A673 (cell line): ENCODE measurements at places on chromosomes 11 and 22. TPM values are rescaled to one million over a fixed set of nuclear protein-coding genes. Genes with fewer than 3 reads are reported as not detected.
A peak's percentile ranks its signal among the peaks of the same experiment; 100 is the strongest.

GRCh38 chr11:21142007-21142406 is 472.6 kb downstream of the NELL1 start:
- H3K4me3 ChIP-seq = no peak overlapping the region
- H3K27ac ChIP-seq = no peak overlapping the region
- peak; percentile 48 for DNase-seq
- no peaks in the 10 kb centered on the region for H3K36me3 ChIP-seq

Gene RRAS2
- total RNA-seq = 23.3 and 24.8 TPM in 2 replicates

DNA sequence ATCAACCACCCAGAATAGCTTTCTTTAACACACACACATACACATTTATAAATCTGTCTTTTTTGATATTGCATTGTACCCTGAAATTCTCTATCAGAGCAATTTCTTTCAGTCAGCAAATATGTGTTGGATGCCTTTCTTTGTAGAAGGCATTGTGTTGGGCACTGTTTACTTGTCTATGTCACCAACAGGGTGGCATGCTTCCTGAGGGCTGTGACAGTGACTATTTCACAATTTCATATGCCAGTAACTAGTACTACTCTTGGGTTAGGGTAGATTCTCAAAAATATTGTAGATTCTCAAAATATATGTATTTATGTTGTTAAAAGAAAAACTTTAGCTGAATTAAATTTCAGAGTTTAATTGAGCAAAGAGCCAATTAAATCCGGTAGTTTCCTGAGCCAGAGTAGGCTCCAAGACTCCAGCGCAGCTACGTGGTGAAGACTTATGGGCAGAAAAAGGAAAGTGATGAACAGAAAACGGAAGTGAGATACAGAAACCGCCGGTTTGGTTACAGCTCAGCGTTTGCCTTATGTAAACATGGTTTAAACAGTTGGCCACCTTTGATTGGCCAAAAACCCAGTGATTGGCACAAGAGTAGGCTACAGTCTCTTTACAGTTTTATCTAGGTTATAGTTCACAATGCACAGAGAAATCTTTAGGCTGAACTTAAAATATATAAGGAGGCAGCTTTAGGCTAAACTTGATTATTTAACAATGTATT is 723.3 kb downstream of the NTM start:
- no peaks in the 10 kb centered on the region for H3K4me1 ChIP-seq
- H3K27me3 ChIP-seq = no peaks in the 10 kb centered on the region
- H3K36me3 ChIP-seq = no peaks in the 10 kb centered on the region
- no peak overlapping the region for H3K27ac ChIP-seq
- no peak overlapping the region for H3K4me3 ChIP-seq
- DNase-seq = no peak

GRCh38 chr11:488992-489391 is 18.1 kb downstream of the RNH1 start:
- H3K27ac ChIP-seq = no peak overlapping the region
- DNase-seq = no peak
- no peaks in the 10 kb centered on the region for H3K27me3 ChIP-seq
- no peak overlapping the region for H3K4me3 ChIP-seq
- H3K4me1 ChIP-seq = no peaks in the 10 kb centered on the region

Gene NCF4
- total RNA-seq = not detected in 2 replicates

Gene LGALS12
- not detected in 2 replicates for total RNA-seq

GRCh38 chr22:32628628-32629572 is 154.3 kb downstream of the FBXO7 start:
- H3K4me1 ChIP-seq = no peaks in the 10 kb centered on the region
- no peak overlapping the region for H3K4me3 ChIP-seq
- H3K27me3 ChIP-seq = no peaks in the 10 kb centered on the region
- DNase-seq = no peak
- H3K36me3 ChIP-seq = no peaks in the 10 kb centered on the region

DNA sequence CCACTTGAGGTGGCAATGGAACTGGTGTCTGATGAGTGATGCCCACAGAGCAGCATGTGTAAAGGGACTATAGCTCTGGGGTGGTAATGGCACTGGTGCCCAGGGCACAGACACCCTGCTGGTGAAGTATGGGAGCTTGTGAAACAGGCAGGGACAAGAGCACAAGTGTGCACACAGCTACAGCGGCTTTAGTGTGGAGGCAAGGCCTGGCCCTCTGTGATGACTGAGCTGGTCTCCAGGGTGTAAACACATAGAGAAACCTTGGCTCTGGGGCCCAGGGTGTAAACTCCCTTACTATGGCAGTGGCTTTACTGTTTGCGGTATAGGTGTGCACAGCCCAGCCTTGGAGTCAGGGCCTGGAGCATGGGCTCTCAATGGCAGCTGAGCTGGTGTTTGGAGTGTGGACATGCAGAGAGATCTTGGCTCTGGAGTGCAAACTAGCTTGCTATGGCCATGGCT is 46.3 kb downstream of the BIRC2 start:
- no peaks in the 10 kb centered on the region for H3K4me1 ChIP-seq
- no peak overlapping the region for H3K4me3 ChIP-seq
- H3K36me3 ChIP-seq = peaks cover 32% of the 10 kb centered on the region
- H3K27ac ChIP-seq = no peak overlapping the region
- no peaks in the 10 kb centered on the region for H3K27me3 ChIP-seq
- DNase-seq = no peak

Gene LMO1
- not detected in 2 replicates for total RNA-seq

Gene C11orf91
- not detected in 2 replicates for total RNA-seq

- peaks cover 21% of the 10 kb centered on the region for H3K4me1 ChIP-seq
- H3K4me3 ChIP-seq = no peak overlapping the region
- H3K27me3 ChIP-seq = no peaks in the 10 kb centered on the region
- no peaks in the 10 kb centered on the region for H3K36me3 ChIP-seq
- no peak overlapping the region for H3K27ac ChIP-seq
These were observed 73.7 kb downstream of the NAT10 start for GRCh38 chr11:34179026-34179675.

Gene OR52H1
- not detected in 2 replicates for total RNA-seq

Gene FZD4
- 82.7 and 89.1 TPM in 2 replicates for total RNA-seq

Gene TNNI2
- total RNA-seq = not detected in 2 replicates

Gene SERHL2
- total RNA-seq = 0.49 and 0.96 TPM in 2 replicates

DNA sequence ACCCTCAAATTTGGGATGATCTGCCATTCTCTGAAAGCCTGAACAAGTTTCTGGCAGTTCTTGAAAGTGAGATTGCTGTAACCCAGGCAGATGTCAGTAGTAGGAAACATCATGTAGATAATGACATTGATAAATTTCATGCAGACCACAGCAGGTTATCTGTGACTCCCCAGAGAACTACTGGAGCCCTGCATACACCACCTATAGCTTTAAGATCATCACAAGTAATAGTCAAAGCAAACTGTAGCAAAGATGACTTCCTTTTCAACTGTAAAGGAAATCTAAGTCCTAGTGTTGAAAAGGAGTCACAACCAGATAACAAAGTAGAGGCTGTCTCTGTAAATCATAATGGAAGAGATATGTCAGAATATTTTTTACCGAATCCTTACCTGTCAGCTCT is 31.0 kb downstream of the DDIAS start:
- no peak overlapping the region for H3K27ac ChIP-seq
- peaks cover 29% of the 10 kb centered on the region for H3K36me3 ChIP-seq
- H3K4me1 ChIP-seq = no peaks in the 10 kb centered on the region
- DNase-seq = no peak
